Activated naive CD4-positive, alpha-beta T cell treated with anti-CD3 and anti-CD28 coated beads, Interleukin-2, amount 50 U/mL, for 72 hours (primary cell): ENCODE measurements at places on chromosomes 1 and 21. TPM values are rescaled to one million over a fixed set of nuclear protein-coding genes. Genes with fewer than 3 reads are reported as not detected.

- DNase-seq, result no peak
Observed at GRCh38 chr1:236615399-236616148, 11.3 kb upstream of the HEATR1 start.

GRCh38 chr1:221315330-221315729 is 426.6 kb downstream of the DUSP10 start:
- no peak for DNase-seq

DNA sequence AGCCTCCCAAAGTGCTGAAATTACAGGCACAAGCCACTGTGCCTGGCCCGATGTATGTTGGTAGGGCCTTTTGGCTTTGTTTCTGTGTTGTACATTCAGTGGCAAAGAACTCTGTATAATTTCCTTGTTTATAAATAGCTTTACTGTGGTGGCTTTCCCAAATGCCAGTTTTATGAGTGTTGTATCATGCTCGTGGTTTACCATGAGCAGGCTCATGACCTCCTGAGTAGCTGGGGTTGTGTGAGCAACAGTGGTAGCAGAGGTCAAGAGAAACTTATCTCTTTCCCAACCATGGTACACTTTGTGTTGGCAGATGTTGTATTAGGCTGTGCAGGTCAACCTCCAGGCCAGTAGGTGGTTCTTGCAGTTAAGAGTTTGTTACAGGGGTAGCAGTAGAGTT is 420.4 kb upstream of the BEND5 start:
- no peak for DNase-seq

- DNase-seq, result no peak
Observed at GRCh38 chr1:94529416-94529815, 12.1 kb downstream of the F3 start.

DNA sequence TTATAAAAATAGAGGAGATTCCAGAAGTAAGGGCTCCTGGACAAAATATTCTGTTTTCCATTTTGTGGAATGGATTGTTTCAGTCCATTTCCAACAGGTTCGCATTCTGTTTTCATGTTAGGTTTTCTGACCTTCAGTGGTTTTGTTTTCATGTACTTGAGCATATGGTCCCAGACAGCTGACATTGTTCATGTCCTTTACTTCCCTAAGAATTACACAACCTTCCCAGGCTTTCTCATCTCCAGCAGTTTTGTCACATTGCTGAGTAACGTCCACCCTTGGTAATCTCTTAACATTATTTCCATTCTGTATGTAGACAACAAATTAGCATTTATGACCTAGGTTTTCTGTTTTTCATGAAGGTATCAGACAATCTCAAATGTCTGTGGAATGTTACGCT is 21.0 kb upstream of the ERRFI1 start:
- DNase-seq, result no peak

DNA sequence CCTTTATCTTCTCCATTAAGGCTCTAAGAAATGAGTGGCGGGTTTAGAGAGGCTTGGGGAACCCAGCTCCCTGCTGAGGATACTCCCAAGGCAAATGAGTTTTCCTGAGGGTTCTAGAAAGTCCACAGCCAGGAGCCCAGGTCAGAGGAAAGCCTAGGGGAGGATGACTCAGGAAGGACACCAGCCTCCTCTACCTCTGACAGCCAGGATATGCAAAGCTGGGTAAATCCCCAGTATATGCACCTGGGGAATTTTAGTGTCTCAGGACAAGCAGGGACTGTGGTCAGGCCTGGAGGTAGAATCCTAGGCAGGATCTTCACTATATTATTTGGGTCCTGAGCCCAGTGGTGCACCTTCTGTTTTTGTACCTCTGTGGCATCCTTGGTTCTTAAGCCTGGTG is 23.5 kb upstream of the WNT4 start:
- DNase-seq, result no peak

DNA sequence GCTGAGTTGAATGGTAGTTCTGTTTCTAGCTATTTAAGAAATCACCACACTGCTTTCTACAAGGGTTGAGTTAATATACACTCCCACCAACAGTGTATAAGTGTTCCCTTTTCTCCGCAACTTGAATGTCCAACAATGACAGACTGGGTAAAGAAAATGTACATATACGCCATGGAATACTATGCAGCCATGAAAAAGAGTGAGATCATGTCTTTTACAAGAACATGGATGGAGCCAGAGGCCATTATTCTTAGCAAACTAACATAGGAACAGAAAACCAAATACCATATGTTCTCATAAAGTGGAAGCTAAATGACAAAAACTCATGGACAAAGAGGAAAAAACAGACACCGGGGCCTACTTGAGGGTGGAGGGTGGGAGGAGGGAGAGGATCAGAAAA is 14.8 kb upstream of the TTLL7 start:
- no peak for DNase-seq

GRCh38 chr21:20971296-20971921 is 26.8 kb upstream of the NCAM2 start:
- no peak for DNase-seq

GRCh38 chr1:110068646-110069403 is 1.6 kb downstream of the ALX3 start:
- peak; percentile 35 for DNase-seq

- DNase-seq, result no peak
Observed at GRCh38 chr1:177944016-177944949, 25.6 kb downstream of the SEC16B start.

SLAMF9 gene
- not detected for total RNA-seq

OR2L2 gene
- 0.14 TPM for total RNA-seq

FCAMR gene
- not detected for total RNA-seq

PHF13 gene
- total RNA-seq, result 15.5 TPM

TP73 gene
- 0.30 TPM for total RNA-seq
